ENCODE measurements at places on chromosomes 1 and 21.

GRCh38 chr1:75808921-75809320, 12.2 kb downstream of the MSH4 start:
- H3K36me3 ChIP-seq, result no peaks in the 10 kb centered on the region
- no peak overlapping the region for H3K27ac ChIP-seq
- DNase-seq, result no peak
- H3K27me3 ChIP-seq, result no peaks in the 10 kb centered on the region
- no peaks in the 10 kb centered on the region for H3K4me1 ChIP-seq

- H3K27me3 ChIP-seq, result no peaks in the 10 kb centered on the region
- H3K4me1 ChIP-seq, result peaks cover 9% of the 10 kb centered on the region
- DNase-seq, result no peak
- no peak overlapping the region for H3K4me3 ChIP-seq
- H3K36me3 ChIP-seq, result no peaks in the 10 kb centered on the region
Observed at GRCh38 chr1:79815115-79815514, 808.6 kb upstream of the ADGRL4 start.

GRCh38 chr1:182207300-182207699, 145.8 kb upstream of the ZNF648 start:
- no peaks in the 10 kb centered on the region for H3K27me3 ChIP-seq
- H3K4me1 ChIP-seq, result peaks cover 11% of the 10 kb centered on the region
- H3K27ac ChIP-seq, result no peak overlapping the region
- H3K4me3 ChIP-seq, result no peak overlapping the region
- H3K36me3 ChIP-seq, result no peaks in the 10 kb centered on the region

- peaks cover 10% of the 10 kb centered on the region for H3K4me1 ChIP-seq
- H3K36me3 ChIP-seq, result no peaks in the 10 kb centered on the region
- no peak for DNase-seq
- no peak overlapping the region for H3K4me3 ChIP-seq
- no peaks in the 10 kb centered on the region for H3K27me3 ChIP-seq
Observed at GRCh38 chr1:197272791-197273190, 4.7 kb downstream of the CRB1 start.

GRCh38 chr1:75677443-75677842, 47.1 kb upstream of the ACADM start:
- H3K4me3 ChIP-seq, result no peak overlapping the region
- peaks cover 4% of the 10 kb centered on the region for H3K4me1 ChIP-seq
- no peak overlapping the region for H3K27ac ChIP-seq
- no peaks in the 10 kb centered on the region for H3K27me3 ChIP-seq
- no peaks in the 10 kb centered on the region for H3K36me3 ChIP-seq

DNA sequence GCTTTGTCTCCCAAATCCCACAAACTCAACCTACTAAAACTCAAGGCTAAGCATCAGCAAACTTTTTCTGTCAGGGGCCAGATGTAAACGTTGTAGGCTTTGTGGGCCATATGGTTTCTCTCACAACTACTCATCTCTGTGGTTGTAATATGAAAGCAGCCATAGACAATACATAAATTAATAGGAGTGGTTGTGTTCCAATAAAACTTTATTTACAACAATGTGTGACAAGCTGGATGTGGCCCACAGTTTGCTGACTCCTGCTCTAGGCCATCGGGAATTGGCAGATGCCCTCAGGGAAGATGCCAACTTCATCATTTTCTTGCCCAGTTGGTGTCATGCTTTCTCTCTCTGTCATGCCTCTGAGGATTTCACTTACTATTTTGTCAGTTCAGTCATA, 17.5 kb upstream of the ERRFI1 start:
- no peaks in the 10 kb centered on the region for H3K27me3 ChIP-seq
- H3K27ac ChIP-seq, result no peak overlapping the region
- no peaks in the 10 kb centered on the region for H3K36me3 ChIP-seq
- no peak for DNase-seq

- no peak overlapping the region for H3K4me3 ChIP-seq
- no peaks in the 10 kb centered on the region for H3K27me3 ChIP-seq
- no peak for DNase-seq
- no peaks in the 10 kb centered on the region for H3K36me3 ChIP-seq
Observed at GRCh38 chr1:92404661-92405060, 82.1 kb downstream of the GFI1 start.

- no peak overlapping the region for H3K4me3 ChIP-seq
- no peak for DNase-seq
- H3K27ac ChIP-seq, result no peak overlapping the region
- no peaks in the 10 kb centered on the region for H3K4me1 ChIP-seq
- no peaks in the 10 kb centered on the region for H3K27me3 ChIP-seq
Observed at GRCh38 chr1:64176659-64177058, 26.8 kb upstream of the UBE2U start.

GRCh38 chr1:169588785-169589485, 2.7 kb upstream of the F5 start:
- H3K27me3 ChIP-seq, result no peaks in the 10 kb centered on the region
- H3K4me3 ChIP-seq, result no peak overlapping the region
- no peaks in the 10 kb centered on the region for H3K36me3 ChIP-seq
- no peak for DNase-seq

GRCh38 chr1:223700942-223701637, 11.2 kb upstream of the CAPN2 start:
- DNase-seq, result no peak
- H3K4me1 ChIP-seq, result peaks cover 7% of the 10 kb centered on the region
- no peak overlapping the region for H3K4me3 ChIP-seq
- H3K36me3 ChIP-seq, result no peaks in the 10 kb centered on the region

GRCh38 chr1:60118085-60118484, 44.5 kb upstream of the C1orf87 start:
- H3K4me1 ChIP-seq, result peaks cover 3% of the 10 kb centered on the region
- H3K27ac ChIP-seq, result no peak overlapping the region
- no peaks in the 10 kb centered on the region for H3K36me3 ChIP-seq
- H3K4me3 ChIP-seq, result no peak overlapping the region

- DNase-seq, result no peak
- H3K4me3 ChIP-seq, result no peak overlapping the region
- H3K4me1 ChIP-seq, result no peaks in the 10 kb centered on the region
Observed at GRCh38 chr1:190303501-190303900, 174.2 kb downstream of the BRINP3 start.

DNA sequence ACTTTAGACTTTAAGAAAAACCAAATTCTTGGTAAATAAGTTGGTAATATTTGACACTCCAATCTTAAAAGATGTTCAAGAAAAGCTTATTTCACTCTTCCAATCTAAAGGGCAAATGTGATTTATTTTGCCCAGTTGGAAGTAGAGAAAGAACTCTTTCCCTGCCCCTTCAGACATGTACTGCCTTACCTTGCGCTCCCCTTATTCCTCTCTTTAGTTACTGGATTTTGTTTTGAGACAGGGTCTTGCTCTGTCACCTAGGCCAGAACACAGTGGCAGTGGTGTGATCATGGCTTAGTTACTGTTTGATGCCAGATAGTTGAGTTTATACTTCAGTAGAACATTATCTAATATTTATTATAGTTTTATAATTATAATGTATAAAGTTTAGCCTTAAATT, 27.5 kb downstream of the FUBP1 start:
- peaks cover 2% of the 10 kb centered on the region for H3K4me1 ChIP-seq
- H3K4me3 ChIP-seq, result no peak overlapping the region
- peaks cover 18% of the 10 kb centered on the region for H3K36me3 ChIP-seq

- no peak overlapping the region for H3K4me3 ChIP-seq
- no peaks in the 10 kb centered on the region for H3K4me1 ChIP-seq
- H3K27ac ChIP-seq, result no peak overlapping the region
- no peak for DNase-seq
- H3K27me3 ChIP-seq, result no peaks in the 10 kb centered on the region
Observed at GRCh38 chr1:192529811-192530210, 45.8 kb upstream of the RGS1 start.

DNA sequence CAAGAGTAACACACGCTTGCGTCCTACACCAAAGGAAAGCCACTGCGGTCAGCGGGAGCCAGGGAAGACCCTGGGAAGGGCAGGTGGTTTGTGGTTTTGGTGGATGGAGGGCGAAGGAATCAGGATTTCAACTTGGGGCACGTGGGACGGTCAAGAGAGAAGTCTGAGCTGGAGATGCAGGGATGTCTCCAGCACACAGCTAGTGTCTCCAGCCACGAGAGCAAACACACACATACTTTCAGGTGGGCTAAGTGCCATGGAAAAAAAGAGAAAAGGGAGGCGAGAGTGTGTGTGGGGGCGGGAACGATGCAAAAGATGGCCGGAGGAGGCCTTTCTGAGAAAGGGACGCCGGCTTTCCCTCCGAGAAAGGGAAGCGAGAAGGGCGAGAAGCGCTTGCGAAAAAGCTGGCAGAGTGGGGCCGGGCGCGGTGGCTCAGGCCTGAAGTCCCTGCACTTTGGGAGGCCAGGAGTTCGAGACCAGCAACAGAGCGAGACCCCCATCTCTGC, 1.4 kb upstream of the SRRM1 start:
- H3K36me3 ChIP-seq, result peaks cover 22% of the 10 kb centered on the region
- H3K27ac ChIP-seq, result peak overlapping the region; percentile 55
- peak overlapping the region; percentile 41 for H3K4me3 ChIP-seq
- DNase-seq, result no peak
- no peaks in the 10 kb centered on the region for H3K27me3 ChIP-seq

DNA sequence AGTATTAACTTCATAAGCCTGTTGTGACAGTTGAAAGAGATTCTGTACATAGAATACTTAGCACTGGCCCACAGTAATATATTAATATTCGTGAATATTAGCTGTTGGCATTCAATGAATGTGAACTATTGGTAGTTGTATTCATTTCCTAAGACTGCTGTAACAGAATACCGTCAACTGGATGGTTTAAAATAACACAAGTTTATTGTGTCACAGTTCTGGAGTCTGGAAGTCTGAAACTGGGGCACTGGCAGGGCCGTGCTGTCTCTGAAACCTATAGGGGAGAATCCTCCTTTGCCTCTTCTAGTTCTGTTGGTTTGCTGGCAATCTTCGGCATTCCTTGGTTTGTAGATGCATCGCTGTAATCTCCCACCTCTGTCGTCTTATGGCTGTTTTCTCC, 47.5 kb downstream of the OLFML3 start:
- peaks cover 2% of the 10 kb centered on the region for H3K4me1 ChIP-seq
- no peak overlapping the region for H3K4me3 ChIP-seq
- DNase-seq, result no peak

- no peak overlapping the region for H3K27ac ChIP-seq
- no peaks in the 10 kb centered on the region for H3K27me3 ChIP-seq
- no peak overlapping the region for H3K4me3 ChIP-seq
- no peak for DNase-seq
- no peaks in the 10 kb centered on the region for H3K36me3 ChIP-seq
- no peaks in the 10 kb centered on the region for H3K4me1 ChIP-seq
Observed at GRCh38 chr1:223248770-223249140, 105.7 kb upstream of the TLR5 start.

GRCh38 chr1:219761208-219761860, 148.4 kb upstream of the ZC3H11B start:
- peaks cover 5% of the 10 kb centered on the region for H3K4me1 ChIP-seq
- no peaks in the 10 kb centered on the region for H3K27me3 ChIP-seq
- no peaks in the 10 kb centered on the region for H3K36me3 ChIP-seq
- H3K27ac ChIP-seq, result no peak overlapping the region
- H3K4me3 ChIP-seq, result no peak overlapping the region

GRCh38 chr1:244242446-244242845, 191.4 kb downstream of the ZBTB18 start:
- peaks cover 3% of the 10 kb centered on the region for H3K4me1 ChIP-seq
- H3K27me3 ChIP-seq, result no peaks in the 10 kb centered on the region
- no peak for DNase-seq
- H3K4me3 ChIP-seq, result no peak overlapping the region
- H3K27ac ChIP-seq, result no peak overlapping the region

DNA sequence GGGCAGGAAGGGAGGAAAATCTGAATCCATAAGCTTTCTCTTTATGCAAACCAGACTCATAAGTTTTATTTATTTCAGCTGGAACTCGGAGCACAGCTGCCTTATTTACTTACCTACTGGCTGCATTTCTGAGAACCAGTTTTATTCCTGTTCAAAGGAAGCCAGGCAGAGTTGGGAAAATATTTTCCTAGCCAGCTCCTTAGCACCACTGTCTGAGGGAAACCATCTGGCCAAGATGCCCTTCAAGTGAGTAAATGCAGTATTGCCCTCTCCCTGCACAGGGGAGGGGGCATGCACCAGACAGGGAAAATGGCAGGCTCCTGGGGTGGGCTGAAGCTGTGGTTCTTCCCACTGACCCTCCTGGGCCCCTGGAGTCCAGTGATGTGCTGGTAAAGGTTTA, 28.9 kb upstream of the FMOD start:
- no peak for DNase-seq
- H3K27me3 ChIP-seq, result peaks cover 12% of the 10 kb centered on the region
- no peaks in the 10 kb centered on the region for H3K36me3 ChIP-seq
- no peak overlapping the region for H3K27ac ChIP-seq
- no peaks in the 10 kb centered on the region for H3K4me1 ChIP-seq

GRCh38 chr1:81894867-81895266, 94.1 kb downstream of the ADGRL2 start:
- no peaks in the 10 kb centered on the region for H3K27me3 ChIP-seq
- no peak overlapping the region for H3K27ac ChIP-seq
- no peak for DNase-seq
- H3K36me3 ChIP-seq, result peaks cover 69% of the 10 kb centered on the region
- no peak overlapping the region for H3K4me3 ChIP-seq

DNA sequence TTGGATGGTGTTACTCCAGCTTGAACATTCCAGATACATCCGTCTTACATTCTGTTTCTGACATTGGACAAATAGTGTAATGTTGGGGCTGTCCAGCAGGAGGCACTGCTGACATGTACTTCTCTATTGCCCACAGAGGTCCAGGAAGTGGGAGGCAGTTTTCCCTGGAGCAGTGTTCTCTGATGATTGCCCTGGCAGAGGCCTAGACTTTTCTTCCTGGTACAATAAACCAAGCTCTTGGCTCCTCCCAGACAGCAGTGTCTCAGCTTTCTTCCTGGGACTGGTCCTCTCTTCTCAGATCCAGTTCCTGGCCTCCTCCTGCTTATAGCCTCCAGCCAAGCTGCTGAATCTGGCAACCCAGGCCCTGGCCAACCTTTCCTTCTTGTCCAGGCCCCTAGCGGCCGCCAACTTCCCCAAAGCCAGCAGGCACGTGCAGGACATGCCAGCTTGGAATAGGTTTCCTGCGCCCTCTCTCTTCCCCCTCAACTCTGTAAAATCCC, 14.9 kb upstream of the IFNLR1 start:
- no peaks in the 10 kb centered on the region for H3K4me1 ChIP-seq
- H3K36me3 ChIP-seq, result no peaks in the 10 kb centered on the region
- peak; percentile 80 for DNase-seq
- no peak overlapping the region for H3K27ac ChIP-seq
- H3K4me3 ChIP-seq, result no peak overlapping the region

- H3K4me3 ChIP-seq, result no peak overlapping the region
- H3K27ac ChIP-seq, result no peak overlapping the region
- no peaks in the 10 kb centered on the region for H3K27me3 ChIP-seq
- H3K4me1 ChIP-seq, result peaks cover 16% of the 10 kb centered on the region
- DNase-seq, result no peak
Observed at GRCh38 chr1:5911871-5912271, 80.4 kb downstream of the NPHP4 start.

Data from neuronal stem cell (in vitro differentiated cells).